ENCODE measurements at places on chromosomes 4 and X.

DNA sequence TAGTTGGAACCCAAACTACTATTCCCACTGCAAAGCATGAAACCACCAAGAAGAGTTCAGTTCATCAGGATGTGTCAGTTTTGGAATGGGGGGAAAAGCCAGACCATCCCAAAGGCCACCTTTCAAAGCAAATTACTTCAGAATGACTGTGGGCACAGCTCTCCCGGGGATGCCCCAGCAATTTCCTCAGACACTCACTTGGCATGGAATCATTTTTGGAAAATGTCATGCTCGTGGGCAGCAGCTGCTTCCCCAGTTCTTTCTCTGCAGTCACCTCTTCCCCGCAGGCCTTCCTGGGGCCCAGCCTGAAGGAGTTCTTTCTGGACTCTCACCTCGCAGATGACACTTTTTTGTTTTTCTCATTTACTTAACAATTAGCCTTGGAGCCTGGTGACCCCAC, 350.3 kb downstream of the NR3C2 start:
- DNase-seq: no peak

GRCh38 chr4:77433418-77433733, 172.2 kb upstream of the CXCL13 start:
- no peak for DNase-seq

DNA sequence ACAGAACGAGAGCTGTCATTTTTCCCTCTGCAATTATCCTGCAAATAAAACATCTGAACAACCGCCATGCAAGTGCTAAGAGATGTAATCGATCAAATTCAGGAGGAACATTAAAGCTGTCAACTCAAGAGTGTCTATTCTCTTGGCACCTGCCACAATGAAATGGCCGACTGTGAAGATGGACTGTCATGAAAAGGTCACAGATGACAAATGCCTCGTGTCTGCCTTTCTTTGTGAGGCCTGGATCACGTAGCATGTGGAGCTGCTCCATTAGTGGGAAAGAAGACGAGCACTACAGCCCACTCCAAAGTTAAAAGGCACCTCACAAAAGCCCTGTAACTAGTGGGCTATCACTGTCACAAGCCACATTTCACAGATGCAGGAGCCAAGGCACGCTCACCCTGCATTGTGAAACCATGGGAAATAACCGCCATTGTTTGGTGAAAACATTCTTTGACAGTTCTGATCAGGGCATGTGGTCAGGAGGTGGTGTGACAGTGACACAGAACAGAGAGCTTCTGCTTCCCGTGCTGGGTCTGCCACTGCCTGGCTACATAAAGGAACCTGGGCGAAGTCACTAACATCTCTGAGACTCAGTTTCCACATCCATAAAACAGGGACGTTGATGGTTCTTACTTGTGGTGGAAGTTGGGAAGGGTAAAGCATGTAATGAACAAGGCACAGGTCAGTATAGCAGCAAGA, 98.9 kb downstream of the EVC2 start:
- no peak for DNase-seq

- no peak for DNase-seq
Measured at GRCh38 chr4:109131559-109131958, 170.9 kb downstream of the COL25A1 start.

DNA sequence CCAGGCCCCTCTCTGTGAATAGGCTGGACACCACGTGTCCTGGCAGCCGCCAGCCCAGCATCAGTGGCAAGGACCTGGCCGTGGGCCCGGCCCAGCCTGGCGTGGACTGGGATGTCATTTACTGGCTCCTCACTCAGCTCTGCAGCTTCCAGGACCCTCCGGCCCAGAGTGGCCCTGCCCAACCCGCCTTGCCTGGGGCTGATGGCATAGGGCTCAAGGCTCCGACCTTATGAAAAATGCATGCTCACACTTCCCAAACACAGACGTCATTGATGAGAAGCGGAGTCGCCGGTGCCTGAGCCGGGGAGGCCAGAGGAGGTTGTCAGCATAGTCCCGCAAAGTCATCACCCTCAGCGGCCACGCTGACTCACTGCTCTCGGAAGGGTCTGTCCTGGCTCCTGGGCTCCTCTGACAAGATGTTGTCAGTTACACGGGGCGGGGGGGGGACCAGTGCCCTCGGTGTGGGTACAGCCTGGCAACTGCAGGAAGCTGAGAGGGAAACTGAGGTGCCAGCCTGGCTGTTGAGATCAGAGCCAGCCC, 14.3 kb downstream of the CFAP99 start:
- DNase-seq: no peak

DNA sequence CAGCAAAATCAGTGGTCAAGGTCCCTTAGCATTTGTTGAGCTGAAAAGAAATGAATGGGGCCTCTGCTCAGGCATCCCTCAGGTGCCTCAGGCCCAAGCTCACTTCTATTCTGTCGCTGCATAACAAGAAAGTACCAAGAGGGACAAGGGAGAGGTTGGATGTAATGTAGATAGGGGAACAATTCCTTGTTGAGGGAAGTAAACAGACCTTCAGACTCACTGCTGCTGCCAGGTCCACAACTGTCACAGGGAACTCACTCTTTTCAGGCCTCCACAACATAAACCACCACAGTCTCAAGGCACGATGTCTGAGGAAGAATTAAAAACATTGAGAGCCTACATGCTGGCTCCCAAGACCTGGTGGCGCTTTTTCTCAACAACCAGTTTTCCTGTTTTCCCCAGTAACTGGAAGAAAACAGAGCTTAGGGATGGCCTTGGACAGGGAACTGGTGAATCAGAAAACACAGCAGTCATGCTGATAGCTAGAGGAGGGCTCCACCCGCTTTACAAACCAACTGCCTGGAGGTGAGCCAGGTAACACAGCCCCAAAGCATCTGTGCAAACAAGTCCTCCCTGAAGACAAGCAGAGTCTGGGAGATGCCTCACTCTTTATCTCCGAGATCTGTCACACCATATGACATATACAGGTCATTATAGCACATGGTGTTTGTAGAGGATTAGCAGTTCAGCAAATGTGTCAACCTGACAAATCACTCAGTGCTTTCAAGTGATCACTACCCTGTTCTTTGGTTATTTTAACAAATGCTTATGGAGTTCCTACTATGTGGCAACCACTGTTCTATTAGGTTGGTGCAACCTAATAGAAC, 14.3 kb upstream of the AWAT1 start:
- no peak for DNase-seq

DNA sequence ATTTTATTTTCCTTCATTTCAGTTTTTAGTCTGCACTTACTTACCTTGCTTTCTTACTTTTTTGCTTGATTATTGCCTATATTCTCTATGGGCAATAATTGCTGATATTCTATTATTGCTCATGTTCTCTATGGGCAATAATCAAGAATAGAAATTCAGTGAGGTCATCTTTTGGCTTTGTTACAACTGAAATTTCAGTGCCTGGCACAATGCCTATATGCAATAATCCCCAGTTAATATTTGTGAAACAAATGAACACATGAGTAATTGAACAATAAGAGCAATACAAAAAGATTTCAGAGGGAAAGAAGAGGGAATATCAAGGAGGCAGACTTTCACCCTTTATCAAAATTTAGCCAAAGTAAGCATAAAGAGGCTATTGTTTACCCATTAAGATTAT, 48.6 kb upstream of the ARSJ start:
- no peak for DNase-seq

- DNase-seq: no peak
Measured at GRCh38 chrX:129000797-129001196, 522.5 kb downstream of the SMARCA1 start.

DNA sequence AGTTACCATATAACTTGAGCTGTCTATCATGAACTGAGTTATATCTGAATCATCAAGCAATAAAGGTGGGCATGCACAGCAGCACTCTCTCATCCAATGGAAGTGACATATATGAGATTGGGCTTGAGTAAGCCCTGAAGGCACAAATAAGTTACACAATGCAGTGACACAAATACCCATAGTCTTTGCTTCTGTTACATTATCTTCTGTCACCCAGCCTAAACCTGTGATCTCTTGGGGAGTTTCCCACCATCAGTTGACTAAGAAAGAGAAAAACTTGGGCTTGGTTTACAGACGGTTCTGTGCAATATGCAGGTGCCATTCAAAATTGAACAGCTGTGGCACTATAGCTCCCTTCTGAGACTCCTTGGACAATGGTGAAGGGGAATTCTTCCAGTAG, 138.8 kb upstream of the IL15 start:
- DNase-seq: no peak

GRCh38 chrX:104566681-104567501, 892 bp downstream of the IL1RAPL2 start:
- DNase-seq: no peak

GRCh38 chr4:80125252-80126177, 52.5 kb upstream of the ANTXR2 start:
- DNase-seq: peak; percentile 7

- DNase-seq: no peak
Measured at GRCh38 chr4:33626221-33626620, 2618.1 kb downstream of the ARAP2 start.

DNA sequence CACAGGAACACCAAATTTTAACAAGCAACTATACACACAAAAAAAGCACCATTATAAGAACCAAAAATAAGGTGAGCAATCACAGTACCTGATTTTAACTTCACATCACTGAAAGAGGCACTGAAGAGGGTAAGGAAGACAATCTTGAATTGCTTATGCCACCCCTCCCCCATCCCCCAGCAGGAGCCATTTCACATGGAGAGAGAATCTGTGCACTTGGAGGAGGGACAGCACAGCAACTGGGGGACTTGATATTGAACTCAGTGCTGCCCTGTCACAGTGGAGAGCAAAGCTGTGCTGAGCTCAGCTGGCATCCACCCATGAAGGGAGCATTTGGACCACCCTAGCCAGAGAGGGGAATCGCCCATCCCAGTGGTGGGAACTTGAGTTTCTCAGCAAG, 56.0 kb downstream of the NUDT11 start:
- DNase-seq: no peak

DNA sequence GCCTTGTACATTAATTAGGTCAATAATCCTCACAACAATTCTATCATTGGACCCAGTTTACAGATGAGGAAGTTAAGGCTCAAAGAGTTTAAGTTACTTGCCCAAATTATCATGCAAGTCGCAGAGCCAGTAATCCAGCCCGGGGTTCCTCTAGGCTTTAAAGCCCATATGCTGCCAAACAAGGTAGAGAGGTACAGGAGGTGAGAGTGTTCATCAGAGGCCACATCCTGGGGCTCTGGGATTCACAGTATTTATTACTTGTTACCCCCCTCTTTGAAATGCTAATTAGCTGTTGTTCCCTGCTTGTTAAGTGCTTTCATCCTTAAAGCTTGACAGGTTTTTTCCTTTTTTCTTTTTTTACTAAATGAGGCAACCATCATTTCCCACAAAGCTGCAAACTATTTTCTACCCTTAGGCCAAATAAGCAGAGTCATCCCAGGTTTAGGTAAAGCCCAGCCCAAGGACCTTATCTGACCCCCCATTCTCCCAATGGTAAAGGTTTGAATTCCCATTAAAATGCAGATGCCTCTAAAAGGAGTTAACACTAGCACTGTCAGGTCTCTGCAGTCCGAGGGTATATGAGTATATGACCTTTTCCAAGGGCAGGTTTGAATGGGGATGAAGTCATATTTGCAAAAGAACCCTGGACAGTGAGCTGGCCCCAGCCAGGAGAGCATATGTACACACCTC, 150.3 kb downstream of the SOX3 start:
- DNase-seq: no peak

GRCh38 chr4:164876700-164877324, at the start of gene APELA:
Gene APELA, plus strand, starts transcription at chr4:164877178. Its CDS starts 154 bp downstream, at chr4:164877332.
- no peak for DNase-seq

- no peak for DNase-seq
Measured at GRCh38 chr4:113572620-113573019, 188.9 kb downstream of the CAMK2D start.

DNA sequence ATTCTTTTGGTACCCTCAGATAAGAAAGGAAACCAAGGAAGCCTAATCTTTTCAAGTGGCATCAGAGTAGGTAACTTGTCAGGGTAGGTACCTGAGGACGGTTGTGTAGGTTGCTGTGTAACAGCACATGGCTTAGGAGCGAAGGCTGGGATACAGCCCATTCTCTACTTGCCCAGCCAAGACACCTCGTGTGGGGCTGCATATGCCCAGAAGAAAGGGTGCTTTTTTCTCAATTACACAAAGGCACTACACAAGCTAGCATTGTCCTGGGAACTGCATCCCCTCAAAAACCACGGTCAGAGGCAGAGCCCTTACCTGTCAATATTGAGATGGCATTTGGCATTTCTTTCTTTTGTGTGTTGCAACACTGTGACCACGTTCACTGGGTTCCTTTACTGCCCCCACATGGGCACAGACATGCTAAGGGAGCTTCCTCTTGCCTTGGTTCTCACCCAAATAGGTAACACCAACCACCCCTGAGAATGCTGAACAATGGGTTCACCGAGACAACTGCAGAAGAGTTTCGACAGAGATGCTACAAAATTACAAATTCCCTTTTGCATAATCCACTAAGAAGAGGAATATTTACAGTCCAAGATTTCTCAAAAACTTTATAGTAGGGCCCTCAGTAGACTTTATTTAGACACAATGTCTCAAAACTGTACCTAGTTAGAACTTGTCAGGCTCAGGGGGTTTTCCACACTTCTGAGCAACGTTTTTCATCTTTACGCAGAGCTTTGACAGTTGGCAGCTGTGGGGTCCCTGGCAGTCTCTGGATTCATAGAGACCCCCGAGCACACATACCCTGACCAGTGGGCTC, 35.8 kb upstream of the TNIP3 start:
- no peak for DNase-seq

- no peak for DNase-seq
Measured at GRCh38 chr4:70291341-70291740, 43.4 kb upstream of the CABS1 start.

DNA sequence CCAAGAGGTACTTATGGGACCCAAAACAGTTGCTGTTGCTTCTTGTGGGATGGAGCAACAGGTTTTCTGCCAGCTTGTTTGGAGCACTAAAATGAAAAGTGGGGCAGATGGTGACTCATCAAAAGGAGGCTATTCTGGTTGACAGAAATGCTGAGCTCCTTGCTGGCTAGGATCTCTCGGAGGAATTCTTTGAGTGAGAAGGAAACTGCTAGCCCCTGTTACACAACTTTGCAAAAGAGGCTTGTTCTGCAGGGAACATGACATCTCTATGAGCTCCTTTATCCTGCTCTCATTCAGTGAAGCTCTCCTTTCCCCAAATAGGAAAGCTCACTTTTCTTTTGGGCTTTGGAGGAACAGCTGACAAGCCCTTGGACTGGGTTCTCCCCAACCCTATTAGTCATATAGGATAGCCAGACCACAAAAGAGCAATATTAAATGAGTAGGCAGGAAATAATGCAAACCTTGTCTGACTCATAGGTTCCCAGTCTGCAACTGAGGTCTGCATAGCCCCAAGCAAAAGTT, 108.3 kb downstream of the CDS1 start:
- no peak for DNase-seq

- peak; percentile 76 for DNase-seq
Measured at GRCh38 chr4:6574747-6575502, at the start of gene MAN2B2. Gene MAN2B2, plus strand, starts transcription at chr4:6575189. Its CDS starts 22 bp downstream, at chr4:6575211.

GRCh38 chrX:54045563-54046228, 1.4 kb upstream of the PHF8 start:
- no peak for DNase-seq

- DNase-seq: peak; percentile 1
Measured at GRCh38 chr4:184039963-184040383, 134.9 kb downstream of the STOX2 start.

DNA sequence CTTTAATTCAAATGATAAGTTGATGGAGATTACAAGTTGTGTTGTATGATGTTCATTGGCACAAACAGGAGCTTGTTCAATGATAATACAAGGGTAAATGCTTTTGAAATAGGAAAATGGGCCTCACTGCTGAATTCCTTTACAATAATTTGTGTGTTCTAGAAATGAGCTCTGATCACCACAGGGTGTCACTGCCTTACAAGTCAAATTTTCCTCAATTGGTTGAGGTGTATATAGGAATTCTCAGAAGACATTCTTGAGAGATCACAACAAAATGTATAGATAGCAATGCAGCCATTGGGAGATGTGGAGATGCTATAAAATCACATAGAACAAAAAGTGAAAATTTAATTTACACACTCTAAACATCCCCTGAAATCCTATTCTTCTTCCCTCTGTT, 49.6 kb downstream of the KLF8 start:
- no peak for DNase-seq

Data from stimulated activated CD8-positive, alpha-beta memory T cell treated with anti-CD3 and anti-CD28 coated beads, Interleukin-7, amount 100 ng/mL, for 4 hours (primary cell).